ENCODE measurements at places on chromosomes 5 and 9. TPM values are rescaled to one million over a fixed set of nuclear protein-coding genes. Genes with fewer than 3 reads are reported as not detected.

- no peak for DNase-seq
Observed at GRCh38 chr9:85987236-85987635, 46.3 kb downstream of the NAA35 start.

DNA sequence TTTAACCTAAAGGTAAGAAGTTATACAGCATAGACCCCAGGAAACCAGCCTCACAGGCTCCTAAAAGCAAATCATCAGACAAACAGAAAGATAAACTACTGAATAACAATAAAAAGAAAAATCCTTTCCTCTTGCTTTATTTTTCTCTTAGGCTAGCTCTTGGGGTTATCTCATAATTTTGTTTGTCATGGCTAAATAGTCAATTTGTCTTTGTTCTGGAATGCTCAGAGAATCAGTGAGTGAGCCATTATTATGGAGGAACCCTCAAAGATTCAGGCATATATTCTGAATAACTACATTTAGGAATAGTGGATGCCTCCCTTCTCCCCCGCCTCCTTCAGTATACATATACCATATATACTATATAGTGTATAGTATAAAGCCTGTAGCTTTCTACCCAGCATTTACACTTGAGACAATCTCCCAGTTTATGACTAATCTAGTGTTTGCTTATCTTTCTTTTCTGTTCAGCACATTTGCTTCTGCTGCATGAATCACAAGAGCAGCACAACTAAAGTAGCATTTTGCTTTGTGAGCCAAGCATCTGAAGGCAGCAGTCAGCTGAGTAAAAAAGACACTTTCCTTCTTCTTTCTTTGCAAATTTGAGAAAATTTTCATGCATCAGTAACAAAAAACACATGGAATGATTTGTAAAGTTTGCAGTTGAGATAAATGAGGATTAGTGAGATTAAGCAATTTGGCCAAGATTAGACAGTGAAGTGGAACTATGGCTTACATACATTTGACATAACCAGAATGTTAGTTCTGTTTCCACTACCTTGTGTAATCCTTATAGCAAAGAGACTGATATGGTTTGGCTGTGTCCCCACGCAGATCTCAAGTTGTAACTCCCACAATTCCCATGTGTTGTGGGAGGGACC lies 45.3 kb upstream of the PPP3R2 start:
- DNase-seq: no peak

- peak; percentile 78 for DNase-seq
Observed at GRCh38 chr9:36470643-36471290, 70.7 kb upstream of the RNF38 start.

GRCh38 chr9:77833561-77834429 lies 185.7 kb upstream of the GNA14 start:
- no peak for DNase-seq

DNA sequence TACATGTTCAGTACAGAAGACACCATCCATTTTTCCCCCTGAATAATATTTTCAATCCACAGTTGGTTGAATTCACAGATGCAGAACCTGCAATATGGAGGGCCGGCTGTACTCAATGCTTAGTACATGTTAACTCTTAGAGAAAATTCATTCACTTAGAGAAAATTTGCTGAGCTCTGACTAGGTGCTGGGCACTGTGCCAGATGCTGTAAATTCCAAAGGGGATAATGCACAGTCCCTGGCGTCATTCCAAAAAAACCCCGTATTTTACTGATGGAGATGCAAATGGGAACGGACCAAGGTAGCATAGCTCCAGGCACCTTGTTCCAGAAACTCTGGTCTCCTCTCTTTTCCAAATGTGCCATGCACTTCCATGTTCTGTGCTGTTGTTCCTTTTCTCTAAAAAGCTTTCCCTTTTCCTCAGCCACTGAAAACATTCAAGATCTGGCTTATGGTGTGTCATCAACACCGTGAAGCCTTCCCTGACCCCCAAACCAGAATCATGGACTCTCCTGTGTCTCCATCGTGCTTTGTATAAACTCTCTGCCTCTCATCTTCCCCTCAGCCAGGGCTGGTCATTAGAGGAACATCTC lies 55.7 kb upstream of the COL15A1 start:
- no peak for DNase-seq

DNA sequence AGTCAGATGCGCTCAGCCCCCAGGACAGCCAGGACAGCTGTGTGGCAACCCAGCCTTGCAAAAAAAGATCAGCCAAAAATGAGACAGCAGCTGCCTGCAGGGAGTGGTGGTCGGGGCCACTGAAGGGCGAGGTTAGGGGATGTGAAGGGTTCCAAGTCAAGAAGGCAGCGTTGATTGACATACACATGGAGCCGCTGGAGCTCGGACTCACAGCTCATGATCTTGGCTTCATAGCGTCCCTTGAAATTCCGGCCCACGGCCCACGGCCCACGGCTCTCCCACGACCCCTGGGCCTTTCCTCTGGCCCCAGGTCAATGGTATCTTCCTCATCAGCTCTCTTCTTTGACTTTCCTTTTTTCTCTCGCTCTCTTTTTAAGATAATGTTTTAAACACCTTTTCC lies 390.0 kb upstream of the IRX4 start:
- no peak for DNase-seq

DNA sequence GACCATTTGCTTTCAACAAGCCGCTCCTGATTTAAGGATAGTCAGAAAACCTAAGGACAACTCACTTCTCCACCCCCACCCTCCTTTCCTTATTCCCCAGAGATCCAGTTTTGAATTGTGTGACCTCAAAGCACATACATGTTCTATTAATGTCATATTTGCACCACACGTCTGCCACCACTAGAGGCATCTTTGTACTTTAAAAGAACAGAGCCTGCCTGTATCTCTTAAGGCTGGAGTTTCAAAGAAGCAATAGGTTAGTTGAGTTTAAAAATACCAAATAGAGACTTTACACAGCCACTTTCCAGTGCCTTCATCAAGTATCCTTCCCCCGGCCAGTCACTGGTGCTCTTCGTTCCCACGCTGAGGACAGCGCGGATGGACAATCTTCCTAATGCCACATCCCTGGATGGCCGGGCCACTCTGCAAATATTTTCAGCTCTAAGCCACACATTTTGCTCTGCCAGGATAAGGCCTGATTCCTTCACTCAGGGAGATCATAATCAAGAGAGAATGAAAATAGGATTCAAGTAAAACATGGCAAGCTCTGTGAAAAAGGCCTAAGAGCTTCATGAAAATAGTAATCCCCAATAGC lies 146.3 kb downstream of the SNCAIP start:
- no peak for DNase-seq

- no peak for DNase-seq
Observed at GRCh38 chr5:160788102-160788660, 63.8 kb downstream of the ATP10B start.

GRCh38 chr5:135386886-135387628 lies 12.0 kb downstream of the MACROH2A1 start:
- DNase-seq: peak; percentile 92

- DNase-seq: peak; percentile 4
Observed at GRCh38 chr5:107153283-107153682, 517.5 kb downstream of the EFNA5 start.

DNA sequence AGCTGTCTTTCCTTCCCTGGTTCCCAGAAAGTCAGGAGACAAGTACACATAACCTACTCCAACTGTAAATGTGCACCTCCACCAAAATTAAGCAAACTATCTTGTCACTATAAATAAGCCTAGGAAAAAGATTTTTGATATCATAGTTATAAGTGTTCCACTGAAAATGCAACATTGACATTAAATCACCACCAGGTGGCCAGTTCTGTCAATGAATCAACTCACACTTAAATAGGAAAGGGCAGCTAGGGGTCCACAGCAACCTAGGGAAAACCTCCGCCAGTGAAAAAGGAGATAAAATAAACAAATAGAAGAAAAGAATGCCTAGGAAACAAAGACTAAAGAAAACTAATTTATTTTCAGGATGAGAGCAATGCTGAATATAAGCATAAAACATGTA lies 243.0 kb upstream of the PTPRD start:
- DNase-seq: peak; percentile 3

Gene DMRT3
- not detected for total RNA-seq

- peak; percentile 81 for DNase-seq
Observed at GRCh38 chr5:124655251-124655917, 91.1 kb downstream of the ZNF608 start.

Gene HTR4
- not detected for total RNA-seq

Gene P4HA2
- 553 TPM for total RNA-seq

GRCh38 chr5:106443746-106444145 lies 1227.0 kb downstream of the EFNA5 start:
- peak; percentile 9 for DNase-seq

Gene ANKRD55
- under 0.01 TPM for total RNA-seq

- no peak for DNase-seq
Observed at GRCh38 chr9:3262826-3263529, 262.8 kb downstream of the RFX3 start.

Gene SIT1
- total RNA-seq: not detected

DNA sequence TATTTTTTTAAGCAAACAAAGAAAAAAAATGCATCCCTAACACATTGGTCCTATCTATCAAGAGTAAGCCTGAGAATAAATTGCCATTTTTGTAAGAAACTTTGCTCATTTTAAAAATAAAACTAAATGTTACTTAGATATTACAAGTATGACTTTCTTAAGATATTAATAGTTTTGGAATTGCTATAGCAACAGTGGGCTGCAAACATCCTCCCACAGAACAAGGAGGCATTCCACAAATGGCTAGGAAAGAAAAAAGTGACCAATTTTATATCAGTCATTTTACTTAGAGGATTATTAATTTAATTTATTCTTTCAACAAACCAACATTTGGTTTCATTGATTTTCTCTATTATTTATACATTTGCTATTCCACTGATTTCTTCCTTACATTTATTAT lies 63.7 kb downstream of the LURAP1L start:
- peak; percentile 35 for DNase-seq

Gene GTF3C5
- total RNA-seq: 32.4 TPM

DNA sequence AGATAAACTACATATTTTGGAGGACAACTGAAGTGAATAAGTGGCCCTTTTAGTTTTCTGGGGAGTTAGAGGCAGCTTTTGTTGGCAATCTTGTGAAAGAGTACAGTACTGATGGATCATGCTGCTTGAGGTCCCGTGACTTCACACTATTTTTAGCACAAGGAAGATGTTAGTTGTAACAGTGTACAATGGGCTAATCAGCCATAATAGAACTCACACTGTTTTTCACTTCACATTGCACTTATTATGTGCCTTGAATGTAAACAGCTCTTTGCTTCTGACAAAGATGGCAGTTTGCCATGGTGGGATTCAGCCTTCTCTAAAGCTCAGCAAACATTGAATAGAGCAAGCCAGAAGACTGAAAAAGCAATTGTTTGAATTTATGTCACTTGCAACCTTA lies 176.7 kb upstream of the ZNF608 start:
- DNase-seq: peak; percentile 57

GRCh38 chr5:71693828-71694427 lies 25.1 kb upstream of the CARTPT start:
- peak; percentile 6 for DNase-seq

DNA sequence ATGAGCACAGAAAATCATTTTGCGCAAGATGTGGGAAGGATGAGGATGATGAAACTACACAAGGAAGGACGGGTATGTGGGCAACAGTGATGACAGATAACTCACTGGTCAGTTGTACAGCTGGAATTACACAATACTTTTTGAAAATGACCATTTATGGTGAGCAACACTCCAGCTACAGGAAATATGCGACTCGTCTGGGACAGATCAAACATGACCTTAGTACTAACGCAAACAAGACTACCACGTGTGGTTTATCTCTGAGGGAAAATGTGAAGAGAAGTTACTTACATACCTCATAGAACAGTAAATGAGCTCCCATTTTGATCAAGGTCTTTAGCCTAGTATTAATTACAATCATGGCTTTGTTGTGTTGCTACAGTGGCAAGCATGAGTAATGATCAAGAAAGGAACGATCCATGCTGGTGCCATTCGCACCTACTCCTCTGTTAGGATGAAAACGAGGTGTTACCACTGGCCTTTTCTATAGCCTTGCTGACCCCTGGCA lies 456.9 kb downstream of the BNC2 start:
- DNase-seq: peak; percentile 91

DNA sequence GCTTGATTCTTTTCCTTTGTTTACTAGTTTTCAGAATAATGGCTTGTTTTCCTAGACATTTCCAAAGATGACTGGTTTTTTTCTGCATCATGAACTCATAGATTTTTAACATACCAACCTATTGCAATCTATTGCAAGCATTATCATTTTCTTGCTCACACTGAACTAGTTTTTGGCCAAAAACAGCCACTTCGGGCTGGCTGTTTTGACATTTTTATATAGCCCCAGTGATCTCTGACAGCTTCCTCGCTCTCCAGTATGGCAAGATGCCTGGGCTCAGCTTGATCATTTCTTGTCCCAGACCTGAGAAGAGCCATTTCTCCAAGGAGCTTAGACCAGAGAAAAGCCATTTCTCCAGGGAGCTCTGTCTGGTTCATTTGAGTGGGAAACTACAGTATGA lies 94.3 kb upstream of the MAMDC2 start:
- DNase-seq: peak; percentile 25

Gene CCNJL
- total RNA-seq: not detected

Gene ZBTB43
- total RNA-seq: 11.0 TPM

Gene RHOBTB3
- 337 TPM for total RNA-seq

DNA sequence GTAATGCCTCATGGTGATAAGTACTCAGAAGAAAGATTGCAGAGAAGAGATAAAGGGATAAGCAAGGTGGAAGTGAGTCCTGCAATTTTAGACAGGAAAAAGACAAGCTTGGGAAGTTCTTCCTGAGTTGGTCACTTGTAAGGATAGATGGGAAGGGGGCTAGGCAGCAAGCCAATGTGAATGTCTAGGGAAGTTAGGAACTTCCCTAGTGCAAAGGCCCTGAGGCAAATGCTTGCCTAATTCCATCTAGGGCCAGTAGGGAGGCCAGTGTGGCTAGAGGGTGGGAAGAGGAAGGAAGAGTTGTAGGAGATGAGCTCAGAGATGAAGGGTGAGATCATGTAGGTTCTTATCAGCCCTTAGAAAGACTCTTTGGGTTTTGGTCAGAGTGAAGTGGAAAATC lies 206.6 kb downstream of the MAT2B start:
- peak; percentile 6 for DNase-seq

DNA sequence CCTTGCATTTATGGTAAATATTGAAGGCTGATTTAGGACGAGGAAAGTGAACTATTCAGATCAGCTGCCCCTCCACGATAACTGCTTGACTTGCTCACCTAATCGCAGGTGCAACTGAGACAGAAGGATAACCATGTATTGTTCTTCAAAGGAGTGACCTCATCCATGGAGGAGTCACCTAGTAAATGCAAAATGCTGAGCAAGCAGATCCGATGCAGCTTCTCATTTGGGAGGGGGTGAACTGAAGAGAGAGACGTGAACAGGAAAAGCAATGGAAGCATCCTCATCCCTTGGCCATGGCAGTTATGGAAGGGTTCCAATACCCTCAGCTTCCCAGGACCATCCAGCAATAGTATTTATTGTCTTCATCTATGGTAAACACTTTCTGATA lies 47.5 kb downstream of the RASGRF2 start:
- DNase-seq: no peak

Gene IL13
- total RNA-seq: not detected

GRCh38 chr9:121499427-121500164 lies at the start of gene GGTA1:
Gene GGTA1 (minus strand): TSS chr9:121499844. CDS start chr9:121467922, 31,922 bp downstream.
- DNase-seq: peak; percentile 61

DNA sequence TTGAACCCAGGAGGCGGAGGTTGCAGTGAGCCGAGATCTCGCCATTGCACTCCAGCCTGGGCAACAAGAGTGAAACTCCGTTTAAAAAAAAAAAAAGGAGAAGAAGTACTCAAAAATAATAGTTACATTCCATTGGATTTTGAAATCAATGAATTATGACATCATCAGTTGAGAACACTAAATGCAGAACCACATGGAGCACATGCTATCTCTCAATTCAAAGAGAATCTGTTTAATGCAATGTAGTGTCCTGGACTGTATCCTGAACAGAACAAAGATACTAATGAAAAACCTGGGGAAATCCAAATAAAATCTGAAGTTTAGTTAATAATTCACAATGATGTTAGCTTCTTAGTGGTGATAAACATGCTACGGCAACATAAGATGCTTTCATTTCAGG lies 20.3 kb downstream of the CDC14B start:
- DNase-seq: peak; percentile 72
